Stimulated activated CD8-positive, alpha-beta memory T cell treated with anti-CD3 and anti-CD28 coated beads, Interleukin-15, amount 100 ng/mL, for 1 hour (primary cell): ENCODE measurements at places on chromosomes 7 and 10.
A peak's percentile ranks its signal among the peaks of the same experiment; 100 is the strongest.

DNA sequence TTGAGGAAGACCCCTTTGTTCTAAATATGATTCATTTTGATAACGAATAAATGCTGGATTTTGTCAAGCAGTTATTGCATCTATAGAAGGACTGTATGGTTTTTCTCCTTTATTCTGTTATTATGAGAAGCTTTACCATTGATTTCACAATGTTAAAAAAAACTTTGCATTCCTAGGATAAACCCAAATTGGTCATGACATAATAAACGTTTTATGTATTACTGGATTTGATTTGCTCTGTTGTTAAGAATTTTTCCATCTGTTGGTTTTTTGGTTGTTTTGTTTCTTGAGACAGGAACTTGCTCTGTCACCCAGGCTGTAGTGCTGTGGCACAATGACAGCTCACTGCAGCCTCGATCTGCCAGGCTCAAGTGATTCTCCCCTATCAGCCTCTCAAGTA, 2.2 kb upstream of the DNA2 start:
- DNase-seq, result no peak

DNA sequence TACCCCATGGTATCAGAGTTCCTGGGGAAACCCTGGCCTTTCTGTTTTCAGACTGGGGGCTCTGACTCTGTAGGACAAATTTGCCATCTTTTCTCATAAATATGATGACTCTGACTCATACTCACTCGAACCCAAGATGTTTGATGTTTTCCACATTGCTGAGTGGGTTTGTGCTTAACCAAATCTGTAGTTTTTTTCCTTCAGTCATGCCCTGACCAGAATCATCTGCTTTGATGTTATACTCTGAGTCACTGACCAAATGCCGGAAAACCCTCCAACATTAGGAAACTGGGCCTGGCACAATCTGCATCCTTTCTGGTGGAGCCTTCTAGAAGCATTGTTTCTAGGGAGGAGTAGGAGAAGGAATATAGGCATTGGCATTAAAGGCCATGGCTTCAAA, 118.7 kb downstream of the C10orf105 start:
- no peak for DNase-seq

DNA sequence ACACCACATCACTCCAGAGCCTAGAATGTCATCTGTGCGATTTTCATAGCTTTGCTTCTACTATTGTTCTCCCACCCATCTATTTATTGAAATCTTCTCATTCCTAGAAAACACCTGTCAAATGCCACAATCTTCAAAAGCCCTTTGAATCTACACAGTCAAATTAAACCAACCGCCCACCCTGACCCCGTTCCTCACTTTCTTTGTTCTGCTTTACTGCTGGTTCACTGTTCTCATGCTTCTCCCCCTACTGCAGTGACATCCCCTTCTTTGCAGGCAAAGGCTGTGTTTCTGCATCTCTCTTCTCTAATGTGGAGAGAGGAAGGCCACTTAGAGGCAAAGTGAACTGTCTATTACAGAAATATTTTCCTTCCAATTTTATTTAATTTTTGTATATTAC, 152.4 kb upstream of the NEBL start:
- no peak for DNase-seq

DNA sequence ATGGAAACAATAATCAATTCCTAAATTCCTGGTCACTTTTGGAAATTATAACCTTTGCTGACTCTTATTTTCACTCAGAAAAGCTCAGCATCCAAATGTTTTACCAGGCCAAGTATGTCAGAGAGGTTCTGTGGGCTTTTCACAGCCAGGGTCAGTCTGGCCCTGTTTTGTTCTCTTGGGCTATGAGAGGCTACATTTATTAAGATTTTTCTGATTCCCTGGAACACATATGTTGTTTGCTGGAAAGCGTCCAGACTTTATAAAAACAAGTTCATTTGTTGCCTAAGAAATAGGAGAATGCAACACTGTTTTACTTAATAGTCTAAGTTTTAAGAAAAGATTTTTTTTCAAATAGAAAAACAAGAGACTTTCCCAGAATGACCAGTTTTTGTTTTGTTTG, 238.4 kb upstream of the PLXDC2 start:
- no peak for DNase-seq

GRCh38 chr10:26755443-26755903, 58.0 kb downstream of the PDSS1 start:
- DNase-seq, result no peak

DNA sequence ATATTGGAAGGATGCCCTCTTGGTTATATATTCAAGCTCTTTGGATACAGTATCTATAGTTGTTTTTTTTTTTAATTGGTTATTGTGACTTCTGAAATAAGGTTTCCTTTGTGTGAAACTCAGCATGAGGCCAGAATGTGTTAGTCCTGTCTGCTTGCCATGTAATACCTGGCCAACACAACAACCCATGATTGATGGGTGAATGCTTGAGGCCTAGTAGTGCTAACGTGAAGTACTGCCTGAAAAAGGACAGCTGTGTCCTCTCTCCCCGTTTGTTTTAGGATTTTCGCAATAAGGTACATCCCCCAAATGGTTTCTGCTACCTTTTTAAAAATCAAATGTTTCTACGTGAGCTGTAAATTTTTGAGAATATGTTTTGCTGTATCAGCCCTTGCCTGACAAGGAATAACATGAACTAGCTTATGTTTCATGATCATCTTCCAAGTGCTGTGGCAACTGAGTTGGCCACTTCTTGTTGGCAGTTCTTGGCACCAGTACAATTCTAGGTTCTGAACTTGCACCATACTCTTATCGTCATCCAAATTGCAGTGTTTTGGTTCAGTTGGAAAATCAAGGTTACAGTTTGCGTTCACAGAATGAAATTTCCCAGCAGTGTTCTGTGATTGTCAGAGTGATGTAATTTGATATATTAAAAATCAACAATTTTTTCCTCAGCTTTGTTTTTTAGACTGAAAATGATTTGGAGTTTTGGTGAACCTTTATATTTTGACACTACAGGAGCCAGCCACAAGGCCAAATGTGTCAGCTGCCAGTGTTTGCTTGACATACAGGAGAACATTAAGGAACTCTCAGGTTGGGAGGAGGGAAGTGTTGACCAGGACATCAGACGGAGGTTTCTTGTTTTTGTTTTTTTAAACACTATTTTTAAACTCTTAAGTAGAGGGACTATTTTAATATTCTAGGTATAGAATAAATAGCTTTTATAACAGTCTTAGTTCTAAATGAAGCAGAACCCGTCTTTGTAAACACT, 13.5 kb upstream of the ASCC1 start:
- DNase-seq, result no peak

- peak; percentile 13 for DNase-seq
These were observed 40.3 kb downstream of the YKT6 start for GRCh38 chr7:44240983-44241510.

- DNase-seq, result no peak
These were observed 60.7 kb downstream of the VCL start for GRCh38 chr10:74058658-74059057.

- DNase-seq, result no peak
These were observed 191.8 kb downstream of the TNS3 start for GRCh38 chr7:47389923-47390630.

DNA sequence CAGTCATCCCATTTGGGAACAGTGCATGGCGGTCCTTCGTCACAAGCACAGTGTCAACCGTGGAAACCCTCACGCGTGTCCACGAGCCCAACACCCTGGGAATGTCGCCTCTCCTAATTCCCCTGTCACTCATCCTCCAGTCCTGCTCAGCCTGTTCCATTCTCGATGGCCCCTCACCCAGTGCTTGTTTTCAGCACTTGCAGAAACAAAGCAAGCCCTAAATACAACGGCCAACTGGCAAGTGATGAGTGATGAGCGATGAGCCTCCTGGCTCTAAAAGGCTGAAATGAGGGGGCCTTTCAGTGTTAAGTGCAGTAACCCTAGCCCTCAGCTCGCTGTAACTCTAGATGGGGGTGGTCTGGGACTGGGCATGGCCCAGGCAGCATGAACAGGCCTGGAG, 22.6 kb downstream of the NKX2-3 start:
- no peak for DNase-seq

DNA sequence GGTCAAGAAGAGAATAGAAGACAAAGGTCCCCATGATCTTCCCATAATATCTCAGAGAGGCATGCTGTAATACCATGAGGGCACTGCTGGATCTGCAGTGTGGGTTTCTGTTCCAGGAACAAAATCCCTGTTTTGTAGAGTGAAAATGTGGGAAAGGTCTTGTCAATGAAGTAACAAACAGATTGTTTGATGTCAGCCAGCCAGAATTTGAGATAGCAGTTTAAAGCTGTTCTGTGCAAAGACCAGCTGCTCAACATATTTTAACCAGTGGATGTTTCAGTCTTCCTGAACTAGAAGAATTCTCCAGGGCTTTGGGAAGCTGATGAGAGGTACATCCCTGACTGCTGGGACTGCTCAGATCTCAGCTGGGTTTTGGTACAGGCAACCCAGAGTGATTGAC, 1012.5 kb downstream of the DNAJB9 start:
- no peak for DNase-seq

GRCh38 chr7:92991190-92991589, 126.6 kb downstream of the SAMD9 start:
- no peak for DNase-seq

DNA sequence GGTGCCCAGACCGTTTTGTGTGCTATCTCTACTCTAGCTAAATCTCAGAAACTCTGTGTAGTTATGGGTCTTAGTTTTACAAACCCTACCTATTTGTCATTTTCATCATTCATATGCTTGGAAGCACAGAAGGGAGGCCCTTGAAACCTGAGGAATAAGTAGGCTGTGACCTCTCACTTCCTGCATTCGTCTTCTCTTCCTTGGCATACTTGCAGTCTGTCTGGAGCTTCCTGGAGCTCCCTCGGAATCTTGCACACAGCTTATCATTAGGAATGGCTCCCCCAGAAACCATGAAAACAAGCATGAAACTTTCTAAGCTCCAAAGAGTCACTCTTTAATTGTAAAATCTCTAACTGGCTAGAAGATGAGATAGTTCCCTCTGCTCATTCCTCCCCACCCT, 376.9 kb upstream of the MYO3A start:
- no peak for DNase-seq

GRCh38 chr10:31656851-31657433, 271.7 kb downstream of the ARHGAP12 start:
- DNase-seq, result no peak

GRCh38 chr10:91115618-91116390, 104.7 kb upstream of the PCGF5 start:
- no peak for DNase-seq

DNA sequence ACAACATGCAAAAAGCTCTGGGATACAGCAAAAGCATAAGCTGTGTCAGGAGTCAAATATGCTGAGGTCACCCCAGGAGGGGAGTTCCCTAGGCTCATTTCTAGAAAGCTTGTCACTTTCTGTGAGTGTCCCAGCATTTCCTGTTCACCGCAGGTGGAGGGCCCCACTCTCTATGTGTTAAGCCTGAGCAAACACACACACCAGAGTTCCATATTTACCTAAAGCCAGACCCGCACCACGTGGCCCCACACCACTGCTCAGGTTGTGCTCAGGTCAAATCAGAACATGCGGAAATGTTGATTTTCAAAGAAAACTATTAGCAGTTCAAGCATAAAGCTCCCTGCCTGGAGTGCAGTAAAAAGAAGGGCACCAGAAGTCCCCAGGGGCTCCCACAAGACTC, 259.6 kb upstream of the PPP2R2D start:
- DNase-seq, result no peak

GRCh38 chr10:97916586-97916985, 66.9 kb downstream of the GOLGA7B start:
- no peak for DNase-seq

GRCh38 chr10:110076559-110077318, 69.0 kb downstream of the ADD3 start:
- no peak for DNase-seq

- no peak for DNase-seq
These were observed 59.8 kb downstream of the ITIH5 start for GRCh38 chr10:7606951-7607404.

DNA sequence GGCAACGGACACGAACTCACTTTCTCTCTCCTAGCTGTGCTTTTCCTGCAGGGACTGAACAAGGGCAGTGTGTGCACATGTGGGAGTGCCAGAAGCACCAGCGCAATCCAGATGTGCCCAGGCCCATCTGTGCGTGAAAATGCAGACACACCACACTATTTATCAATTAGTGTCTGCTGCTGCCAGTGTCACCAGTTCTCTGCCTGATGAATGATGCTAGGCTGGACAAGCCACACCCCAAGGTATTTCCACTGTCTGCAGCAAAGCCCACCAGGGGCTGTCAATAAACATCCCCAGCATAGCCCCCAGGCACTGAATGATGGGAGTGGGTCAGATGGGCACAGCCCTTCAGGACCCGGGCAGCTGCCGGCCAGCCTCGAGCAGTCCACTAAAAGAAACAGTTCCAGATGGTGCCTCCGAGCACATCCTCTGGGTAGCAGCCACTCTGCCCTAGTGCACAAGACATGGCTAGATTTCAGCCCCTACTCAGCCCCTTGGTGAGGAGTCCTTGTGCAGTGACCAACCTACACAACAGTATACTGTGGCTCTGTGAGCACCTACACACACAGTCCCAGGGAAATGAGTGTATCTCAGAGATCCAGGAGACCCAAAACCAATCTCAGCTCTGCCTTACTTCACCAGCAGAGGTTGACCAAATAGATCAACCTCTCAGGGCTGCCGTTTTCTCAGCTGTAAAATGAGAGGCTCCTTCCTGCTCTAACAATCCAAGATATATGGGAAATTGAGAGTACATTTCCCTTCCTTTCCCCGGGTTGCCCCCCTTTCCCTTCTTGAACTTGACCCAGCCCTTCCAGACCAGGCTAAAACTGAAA, 314.7 kb downstream of the PLXNA4 start:
- DNase-seq, result no peak

GRCh38 chr10:67011981-67012380, 86.1 kb downstream of the LRRTM3 start:
- no peak for DNase-seq

DNA sequence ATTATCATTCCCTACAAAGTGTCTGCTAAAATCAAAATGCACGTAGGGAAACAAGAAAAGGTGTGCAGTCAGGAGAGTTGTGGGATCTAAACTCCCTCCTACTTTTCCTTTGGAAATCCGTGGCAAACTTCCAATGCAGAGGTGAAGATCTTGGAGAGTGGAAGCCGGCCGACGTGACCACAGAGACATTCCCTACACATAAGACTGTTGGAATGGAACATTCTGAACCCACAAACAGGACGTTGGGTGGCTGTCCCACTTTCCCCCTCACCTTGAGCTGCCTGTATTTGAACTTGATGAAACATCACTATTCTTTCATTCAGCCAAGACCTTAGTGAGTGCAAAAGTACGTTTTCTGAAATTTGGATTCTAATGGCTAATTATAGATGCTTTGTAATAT, 65.9 kb downstream of the PRKCQ start:
- DNase-seq, result no peak

DNA sequence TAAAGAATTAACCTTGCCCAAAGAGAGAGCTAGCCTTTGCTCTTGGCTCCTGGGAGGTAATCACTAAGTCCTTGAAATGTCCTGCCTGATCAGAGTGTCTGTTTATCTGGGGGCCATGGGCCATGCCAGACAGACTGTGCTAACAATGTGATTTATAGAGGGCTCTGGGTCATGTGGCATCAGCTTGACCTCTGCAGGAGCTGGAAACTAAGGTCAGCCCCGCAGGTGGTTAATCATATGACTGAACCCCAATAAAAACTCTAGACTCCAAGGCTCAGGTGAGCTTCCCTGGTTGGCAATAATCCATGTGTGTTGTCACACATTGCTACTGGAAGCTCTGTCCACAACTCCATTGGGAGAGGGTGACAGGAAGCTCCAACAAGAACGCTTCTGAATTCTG, 47.5 kb downstream of the NDUFB2 start:
- DNase-seq, result no peak

GRCh38 chr7:31249671-31250070, 90.9 kb downstream of the NEUROD6 start:
- DNase-seq, result no peak
